ENCODE measurements at places on chromosomes 5 and 9.

GRCh38 chr5:109524026-109524425, 114.3 kb upstream of the PJA2 start:
- no peak for DNase-seq

DNA sequence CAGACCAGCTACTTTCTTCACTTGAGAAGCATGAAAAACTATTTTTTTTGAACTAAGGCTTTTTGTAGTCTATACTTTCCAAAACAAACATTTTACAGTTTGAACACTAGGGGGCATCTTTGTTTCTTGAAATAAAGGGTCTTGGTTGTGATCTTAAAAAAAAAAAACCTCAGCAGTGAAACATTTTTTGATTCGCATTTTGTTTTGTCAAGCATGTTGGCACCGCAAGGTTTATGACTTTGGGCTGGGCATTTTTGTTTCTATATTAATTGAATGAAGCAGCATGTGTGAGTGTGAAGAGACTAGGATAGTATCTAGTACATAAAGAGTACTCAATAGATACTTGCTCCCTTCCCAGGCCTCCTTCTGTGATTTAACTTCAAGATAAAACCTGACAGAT, 31.6 kb upstream of the ACOT12 start:
- DNase-seq = no peak

DNA sequence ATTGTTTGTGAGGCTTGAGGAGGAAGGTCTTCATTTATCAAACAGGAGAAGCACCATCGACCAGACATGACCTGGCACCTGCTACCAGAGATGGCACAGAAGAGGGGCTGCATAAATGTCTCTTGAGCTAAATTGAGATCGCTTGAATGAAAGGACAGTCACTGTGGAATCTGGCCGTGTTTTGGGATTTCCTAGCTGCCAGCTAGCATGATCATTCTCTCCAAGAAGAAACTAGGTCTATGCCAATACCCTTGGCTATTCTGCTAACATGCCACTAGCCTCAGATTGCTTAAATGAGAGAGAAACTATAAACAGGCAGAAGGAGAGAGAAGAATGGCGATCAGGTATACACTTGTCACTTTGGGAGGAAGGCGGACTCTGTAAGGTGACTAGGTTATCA, 249.3 kb downstream of the CRB2 start:
- DNase-seq = no peak

GRCh38 chr9:96047741-96048103, 172.2 kb downstream of the ERCC6L2 start:
- DNase-seq = no peak

DNA sequence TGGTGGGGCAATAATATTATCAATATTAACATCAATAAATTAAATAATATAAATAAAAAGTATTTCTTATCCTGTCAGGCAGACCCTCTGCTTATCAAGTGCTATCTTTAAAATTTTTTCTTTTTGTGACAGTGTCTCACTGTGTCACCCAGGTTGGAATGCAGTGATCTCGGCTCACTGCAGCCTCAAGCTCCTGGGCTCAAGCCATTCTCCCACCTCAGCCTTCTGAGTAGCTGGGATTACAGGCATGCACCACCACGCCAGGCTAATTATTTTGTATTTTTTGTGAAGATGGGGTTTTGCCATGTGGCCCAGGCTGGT, 53.2 kb downstream of the NDST1 start:
- DNase-seq = no peak

- DNase-seq = no peak
Observed at GRCh38 chr9:2406252-2406651, 215.3 kb upstream of the VLDLR start.

- no peak for DNase-seq
Observed at GRCh38 chr5:161212123-161212712, 334.3 kb downstream of the GABRB2 start.

DNA sequence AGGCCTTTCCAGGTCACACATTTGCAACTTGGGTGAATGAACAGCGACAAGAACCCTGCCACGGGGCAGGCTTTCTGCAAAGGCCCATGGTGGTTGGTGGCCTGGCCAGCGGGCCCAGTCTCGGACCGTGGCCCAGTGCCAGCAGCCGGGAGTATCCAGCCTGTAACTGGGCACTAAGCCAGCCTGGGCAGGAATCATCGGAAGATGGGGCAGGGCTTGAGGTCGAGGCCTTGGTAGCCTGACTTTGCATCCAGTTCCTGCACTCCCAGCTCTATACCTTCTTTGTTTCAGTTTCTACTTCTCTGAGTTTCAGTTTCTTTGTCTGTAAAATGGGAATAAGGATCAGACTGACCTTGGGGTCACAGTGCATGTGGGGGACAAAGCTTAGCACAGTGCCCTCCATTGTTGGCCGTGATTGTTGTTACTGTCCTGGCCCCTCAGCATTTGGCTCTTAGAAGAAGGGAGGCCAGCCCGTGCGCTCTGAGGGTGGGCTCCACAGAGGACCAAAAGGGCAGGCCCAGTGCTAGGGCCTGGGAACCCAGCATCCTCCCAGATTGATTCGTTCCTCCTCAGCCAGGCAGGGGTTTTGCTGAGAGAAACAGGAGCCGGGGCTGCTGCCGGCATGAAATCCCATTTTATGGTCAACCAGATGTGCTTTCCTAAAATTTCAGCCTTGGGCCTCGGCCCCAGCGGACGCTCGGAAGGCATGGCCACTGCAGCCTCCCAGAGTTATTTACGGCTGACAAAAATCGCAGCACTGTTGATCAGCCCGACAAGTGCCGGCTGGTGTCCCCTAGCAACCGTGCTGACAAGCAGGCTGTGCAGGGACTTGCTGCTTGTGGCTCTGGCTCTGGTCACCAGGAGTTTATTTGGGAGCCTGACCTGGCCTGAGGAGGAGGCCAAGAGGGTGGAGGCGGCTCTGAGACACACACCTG, 43.6 kb downstream of the JADE2 start:
- no peak for DNase-seq

DNA sequence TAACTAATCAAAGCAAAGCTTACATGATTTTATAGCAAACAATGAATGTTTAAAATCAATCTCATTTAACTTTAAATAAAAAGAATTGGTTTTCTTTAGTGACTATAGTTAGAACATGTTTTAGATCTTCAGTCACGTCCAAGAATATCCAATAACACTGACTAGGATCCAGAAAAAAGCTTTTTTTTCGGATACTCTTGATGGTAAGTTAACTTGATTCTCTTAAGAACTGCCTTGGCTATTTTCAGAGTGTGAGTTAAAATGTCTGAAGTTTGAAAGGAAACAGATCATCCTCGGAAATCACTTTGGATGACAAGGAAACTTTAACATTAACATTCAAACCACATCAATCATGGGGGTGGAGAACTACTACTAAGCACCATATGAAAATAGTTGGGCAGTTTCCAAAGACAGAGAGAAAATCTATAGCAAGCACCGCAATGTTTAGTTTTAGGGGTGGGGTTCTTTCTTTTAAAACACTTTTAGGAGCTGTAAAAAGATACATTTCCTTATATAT, 83.7 kb upstream of the SLC27A6 start:
- DNase-seq = no peak

GRCh38 chr5:125484742-125485641, 738.6 kb upstream of the ZNF608 start:
- DNase-seq = peak; percentile 50

DNA sequence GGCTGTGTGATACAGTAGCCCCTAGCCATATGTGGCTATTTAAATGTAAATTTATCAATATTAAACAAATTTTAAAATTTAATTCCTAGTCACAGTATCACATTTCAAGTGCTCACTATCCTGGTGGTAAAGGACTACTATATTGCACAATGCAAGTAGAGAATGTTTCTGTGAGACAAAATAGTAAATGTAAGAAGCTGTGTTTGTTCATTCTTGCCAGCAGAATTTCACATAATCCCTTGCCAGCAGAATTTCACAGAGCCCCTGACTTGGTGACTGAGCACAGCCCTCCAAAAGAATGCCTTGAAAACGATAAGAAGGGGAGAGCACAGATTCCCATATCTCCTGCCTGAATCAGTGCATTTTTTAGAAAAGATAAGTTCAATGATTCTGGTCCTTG, 75.9 kb upstream of the SELENOP start:
- no peak for DNase-seq

- DNase-seq = no peak
Observed at GRCh38 chr5:139140591-139141071, 57.5 kb downstream of the SIL1 start.

DNA sequence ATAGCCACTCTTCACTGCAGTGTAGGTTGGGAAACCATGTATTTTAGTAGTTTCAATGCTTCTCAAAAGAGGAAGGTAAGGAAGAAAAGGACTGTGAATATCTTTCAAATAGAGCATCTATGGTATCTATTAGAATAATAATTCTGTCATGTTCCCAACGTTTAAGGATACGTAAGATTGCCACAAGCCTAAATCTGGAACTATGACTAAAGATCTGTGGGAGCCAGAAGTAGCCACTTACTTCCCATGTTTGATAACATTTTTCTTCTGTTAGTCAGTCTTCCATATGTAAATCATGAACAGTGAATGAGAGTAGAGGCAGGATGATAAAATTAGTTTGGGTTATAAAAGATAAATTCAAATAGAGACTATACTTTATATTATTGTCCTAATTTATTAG, 16.3 kb upstream of the MROH2B start:
- DNase-seq = no peak

GRCh38 chr5:79621056-79621455, 8.8 kb downstream of the TENT2 start:
- DNase-seq = no peak

DNA sequence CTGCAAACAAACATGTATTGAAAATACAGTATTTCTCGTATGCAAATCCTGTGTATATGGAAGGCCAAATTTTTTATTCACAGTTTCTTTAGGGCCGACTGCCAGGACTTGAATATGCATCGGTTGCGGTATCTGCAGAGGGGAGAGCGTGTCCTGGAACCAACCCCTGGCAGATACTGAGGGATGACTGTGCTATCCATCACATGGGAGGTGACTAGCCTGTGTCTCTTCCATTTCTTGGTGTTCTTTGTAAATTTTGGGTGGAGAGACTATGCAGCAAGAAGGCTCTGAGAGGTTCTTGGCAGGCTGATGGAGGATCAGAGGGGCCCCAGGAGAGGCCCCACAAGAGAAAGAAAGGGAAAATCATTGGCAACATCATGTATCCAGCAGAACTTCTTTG, 384.3 kb downstream of the YTHDC2 start:
- no peak for DNase-seq

- no peak for DNase-seq
Observed at GRCh38 chr9:4760122-4760521, 19.1 kb upstream of the AK3 start.

DNA sequence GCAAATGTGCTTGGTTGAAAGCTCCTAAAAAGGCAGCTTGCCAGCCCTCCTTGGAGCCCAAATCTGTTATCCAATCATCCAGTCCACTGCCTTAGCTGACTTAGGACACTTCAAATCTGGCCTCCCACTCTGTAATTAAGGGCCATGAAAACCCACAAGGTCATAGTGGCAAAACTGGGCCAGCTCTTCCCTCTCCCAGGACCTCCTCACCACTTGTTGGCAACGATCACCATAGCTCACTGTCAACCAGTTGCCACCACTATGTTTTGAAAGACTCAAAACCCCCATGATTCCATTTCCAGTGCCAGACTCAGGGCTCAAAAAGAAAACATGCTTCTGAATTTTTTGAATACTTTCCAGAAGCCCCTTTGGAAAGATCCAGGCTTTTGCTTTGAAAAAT, 107.5 kb downstream of the NREP start:
- DNase-seq = no peak

GRCh38 chr5:67206929-67207328, 10.3 kb upstream of the CD180 start:
- no peak for DNase-seq

DNA sequence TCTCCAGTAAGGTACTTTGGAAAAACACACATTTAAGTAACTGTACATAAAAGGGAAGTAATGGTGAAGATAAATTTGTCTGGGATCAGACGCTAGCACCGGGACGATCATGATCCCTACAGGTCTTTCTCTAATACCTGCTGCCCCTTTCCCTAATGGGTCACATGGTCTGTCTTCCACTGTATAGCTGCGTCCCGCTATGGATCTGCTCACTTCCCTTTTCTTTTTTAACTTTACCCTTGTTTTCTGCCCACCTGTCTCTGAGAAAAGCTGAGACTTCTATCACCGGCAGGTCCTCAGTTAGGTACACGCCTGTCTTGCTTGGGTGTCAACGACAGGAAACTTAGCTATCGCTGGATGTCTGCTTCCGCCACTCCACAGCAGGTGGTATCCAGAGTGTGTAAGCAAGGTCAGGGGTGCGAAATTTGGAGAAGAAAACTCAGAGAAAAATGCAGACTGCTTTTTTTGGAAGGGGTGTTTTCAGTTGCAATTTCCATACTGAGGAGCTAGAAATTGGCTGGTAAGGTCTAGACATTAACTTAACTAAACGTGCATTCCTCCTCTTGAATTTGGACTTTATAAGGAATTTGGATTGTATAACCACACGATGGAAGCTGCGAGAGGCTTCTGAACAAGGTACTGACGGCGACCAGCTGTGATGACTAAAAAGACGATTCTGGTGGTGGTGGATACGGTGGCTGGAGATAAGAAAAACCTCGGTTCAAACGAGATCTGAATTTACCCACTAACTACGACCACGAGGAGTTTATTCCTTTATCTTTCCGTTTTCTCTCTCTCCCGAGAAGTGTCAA, 1.1 kb upstream of the ICE1 start:
- no peak for DNase-seq

- DNase-seq = peak; percentile 42
Observed at GRCh38 chr5:146533260-146533857, 17.4 kb upstream of the GPR151 start.

DNA sequence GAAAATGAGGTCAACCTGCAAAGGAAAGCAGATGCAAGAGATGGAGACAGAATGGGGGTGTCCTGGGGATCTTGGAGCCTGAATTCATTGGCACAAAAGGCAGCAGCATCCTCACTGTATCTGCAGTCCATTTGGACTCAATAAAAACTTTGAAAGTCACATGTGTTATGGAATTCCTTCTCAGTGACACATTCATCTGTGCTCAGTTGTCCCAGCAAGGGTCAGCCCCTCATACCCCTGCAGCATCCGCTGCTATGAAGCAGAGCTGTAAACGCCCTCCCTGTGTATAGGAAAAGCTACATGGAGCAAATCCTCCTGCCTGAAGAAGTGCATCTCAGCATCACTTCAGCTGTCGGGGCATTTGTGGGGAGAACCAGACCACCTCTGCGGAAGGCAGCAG, 14.5 kb upstream of the RARS1 start:
- DNase-seq = no peak

DNA sequence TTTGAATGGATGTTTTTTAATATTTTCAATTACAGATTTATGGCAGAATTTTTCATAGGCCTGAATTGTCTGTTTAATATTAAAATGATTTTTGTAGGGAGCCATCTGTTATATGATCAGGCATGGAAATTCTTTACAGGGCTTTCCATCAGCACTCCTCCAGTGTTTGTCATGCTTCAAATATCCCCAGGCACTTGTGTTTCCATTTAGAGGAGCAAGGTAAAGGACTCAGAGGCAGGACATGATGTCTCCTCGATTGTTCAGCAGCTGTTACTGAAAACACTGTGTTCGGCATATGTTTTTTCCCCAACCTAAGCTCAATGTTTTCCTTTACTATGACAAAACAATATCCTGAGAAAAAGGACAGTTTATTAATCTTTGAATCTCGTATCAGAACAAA, 172.3 kb upstream of the RFX3 start:
- DNase-seq = no peak

Data from NCI-H510A (cell line).